Neuronal stem cell (in vitro differentiated cells): ENCODE measurements at places on chromosomes 13 and 19.

GRCh38 chr19:36719687-36720556 lies 32.5 kb downstream of the ZNF567 start:
- DNase-seq: no peak

GRCh38 chr19:9968820-9969687 lies 32.7 kb upstream of the OLFM2 start:
- DNase-seq: no peak

DNA sequence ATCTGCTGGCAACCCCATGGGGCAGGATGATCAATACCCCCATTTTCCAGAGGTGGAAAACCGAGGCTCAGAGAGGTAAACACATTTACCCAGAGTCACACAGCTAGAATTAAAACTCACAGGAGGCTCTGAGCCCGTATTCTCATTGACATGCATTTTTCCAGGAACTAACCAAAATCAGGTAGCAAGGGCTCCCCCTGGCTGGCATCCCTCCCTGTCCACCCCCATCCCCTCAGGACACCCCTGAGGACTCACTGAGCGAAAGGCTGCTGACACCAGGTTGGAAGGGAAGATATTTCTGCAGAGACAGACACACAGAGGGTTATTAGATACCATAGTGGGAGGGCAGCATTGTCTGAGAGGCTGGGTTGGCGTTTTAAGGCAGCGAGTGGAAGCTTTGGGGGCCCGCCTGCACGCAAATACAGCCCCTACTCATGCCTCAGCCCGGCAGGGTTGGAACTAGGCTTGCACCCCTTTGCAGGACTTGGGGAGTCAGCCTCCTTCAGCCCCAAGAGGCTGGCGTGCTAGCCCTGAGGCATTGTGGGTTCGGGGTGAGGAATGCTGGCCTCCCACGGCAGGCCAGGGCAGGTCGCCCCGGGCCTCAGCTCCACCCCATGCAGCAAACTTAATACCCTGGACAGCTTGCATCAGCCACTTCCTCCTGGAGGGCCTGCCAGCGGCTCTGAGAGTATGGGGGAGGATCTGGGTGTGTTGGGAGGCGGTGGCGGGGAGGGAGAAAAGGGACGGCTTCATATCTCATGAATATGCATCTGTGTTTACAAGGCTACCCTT lies 3.9 kb downstream of the SLC1A5 start:
- DNase-seq: peak; percentile 29

- peak; percentile 81 for DNase-seq
Measured at GRCh38 chr19:1929021-1929742, 11.8 kb upstream of the CSNK1G2 start.

- DNase-seq: no peak
Measured at GRCh38 chr13:111326621-111326965, 6.2 kb downstream of the TEX29 start.

DNA sequence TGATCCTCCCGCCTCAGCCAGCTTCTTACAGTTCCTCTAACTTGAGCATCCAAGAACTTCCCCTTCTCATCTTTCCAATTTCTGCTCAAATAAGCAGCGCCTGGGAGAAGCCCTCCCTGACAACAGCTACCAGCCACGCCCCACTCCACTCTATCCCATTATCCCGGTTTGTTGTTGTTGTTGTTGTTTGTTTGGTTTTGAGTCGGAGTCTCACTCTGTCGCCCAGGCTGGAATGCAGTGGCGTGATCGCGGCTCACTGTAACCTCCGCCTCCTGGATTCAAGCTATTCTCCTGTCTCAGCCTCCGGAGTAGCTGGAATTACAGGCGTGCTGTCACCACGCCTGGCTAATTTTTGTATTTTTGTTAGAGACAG lies 822 bp upstream of the PTPRS start:
- DNase-seq: no peak
